Effector memory CD8-positive, alpha-beta T cell (primary cell): ENCODE measurements at places on chromosomes 4 and X.
A peak's percentile ranks its signal among the peaks of the same experiment; 100 is the strongest.

DNA sequence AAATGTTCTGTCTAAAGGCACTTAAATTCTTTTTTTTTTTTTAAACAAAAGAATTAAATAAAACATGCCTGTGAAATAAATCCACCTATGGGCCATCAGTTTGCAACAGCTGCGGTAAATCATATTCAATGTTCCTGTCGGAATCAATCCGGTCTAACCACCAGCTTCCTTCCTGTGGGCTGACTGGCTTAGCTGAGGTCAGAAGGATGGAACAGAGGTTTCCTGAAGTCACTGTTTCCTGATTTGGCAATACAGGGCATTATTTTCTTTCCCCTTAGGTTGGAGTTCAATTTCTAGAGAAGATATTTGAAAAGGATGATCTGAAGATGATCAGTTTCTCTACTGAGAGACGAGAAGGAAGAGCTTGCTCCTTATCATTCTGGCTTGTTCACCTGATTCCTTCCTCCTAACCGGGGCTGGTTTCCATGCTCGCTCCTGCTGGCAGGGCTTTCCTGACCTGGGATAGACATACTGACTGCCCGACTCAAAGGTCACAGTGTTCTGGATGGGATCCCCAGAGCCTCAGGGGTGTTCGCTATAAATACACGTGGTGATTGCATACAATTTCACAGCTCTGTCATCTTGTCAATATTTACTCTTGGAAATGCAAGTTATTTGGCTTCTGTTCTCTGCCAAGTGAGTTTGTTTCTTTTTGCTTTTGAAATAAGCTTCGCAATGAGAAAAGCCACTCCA, 21.7 kb downstream of the PDLIM3 start:
- no peaks in the 10 kb centered on the region for H3K36me3 ChIP-seq
- no peaks in the 10 kb centered on the region for H3K4me1 ChIP-seq
- peaks cover 42% of the 10 kb centered on the region for H3K27me3 ChIP-seq
- H3K27ac ChIP-seq: no peak overlapping the region
- H3K4me3 ChIP-seq: no peak overlapping the region
- no peak for DNase-seq

- no peaks in the 10 kb centered on the region for H3K36me3 ChIP-seq
- H3K27me3 ChIP-seq: no peaks in the 10 kb centered on the region
These were observed 23.4 kb downstream of the STK26 start for GRCh38 chrX:132046533-132046932.

DNA sequence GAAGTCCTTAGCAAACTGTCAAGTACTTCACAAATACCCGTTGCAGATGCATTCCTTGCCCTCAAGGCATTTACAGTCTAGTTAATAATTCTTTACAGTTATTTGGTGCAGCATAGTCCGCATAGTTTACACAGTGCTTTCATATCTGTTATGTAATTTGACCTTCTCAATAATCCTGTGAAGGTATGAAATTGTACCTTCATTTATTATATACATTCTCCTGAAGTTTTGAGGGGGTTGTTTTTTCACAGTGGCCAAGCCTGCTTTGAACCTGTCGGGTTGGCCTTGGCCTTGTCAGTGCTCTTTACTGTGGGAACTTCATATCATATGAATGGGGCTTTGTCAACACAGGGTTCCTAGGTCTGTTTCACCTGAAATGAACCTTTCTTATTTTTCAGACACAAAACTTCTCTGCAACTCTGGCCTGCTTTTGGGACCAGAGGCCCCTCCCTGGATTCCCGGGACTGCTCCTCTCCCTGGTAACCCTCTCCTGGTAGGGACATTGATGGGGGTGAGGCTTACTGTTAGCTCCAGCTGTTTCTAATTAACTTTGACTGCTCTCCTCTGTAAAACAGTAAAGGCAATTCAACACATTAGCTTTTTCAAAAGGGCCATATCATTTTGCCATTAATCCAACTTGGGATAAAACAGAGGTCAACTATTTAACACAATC, 9.1 kb downstream of the IGFBP7 start:
- no peak overlapping the region for H3K4me3 ChIP-seq
- no peaks in the 10 kb centered on the region for H3K36me3 ChIP-seq
- DNase-seq: no peak
- H3K27me3 ChIP-seq: peaks cover 28% of the 10 kb centered on the region
- no peak overlapping the region for H3K27ac ChIP-seq

- H3K27me3 ChIP-seq: no peaks in the 10 kb centered on the region
- H3K4me1 ChIP-seq: peaks cover 10% of the 10 kb centered on the region
- H3K4me3 ChIP-seq: peak within 1 kb of the TSS; percentile 82
- H3K36me3 ChIP-seq: peaks cover 29% of the 10 kb centered on the region
These were observed at the start of gene HTATSF1 for GRCh38 chrX:136497556-136498052. TSS of gene HTATSF1 (plus strand) at chrX:136497592. CDS start at chrX:136497685, 93 bp downstream.

GRCh38 chrX:134880866-134881265, 109.9 kb upstream of the SMIM10 start:
- DNase-seq: no peak
- H3K27ac ChIP-seq: no peak overlapping the region
- no peaks in the 10 kb centered on the region for H3K27me3 ChIP-seq
- H3K36me3 ChIP-seq: no peaks in the 10 kb centered on the region
- no peaks in the 10 kb centered on the region for H3K4me1 ChIP-seq
